ENCODE measurements at places on chromosomes 7 and 10.

DNA sequence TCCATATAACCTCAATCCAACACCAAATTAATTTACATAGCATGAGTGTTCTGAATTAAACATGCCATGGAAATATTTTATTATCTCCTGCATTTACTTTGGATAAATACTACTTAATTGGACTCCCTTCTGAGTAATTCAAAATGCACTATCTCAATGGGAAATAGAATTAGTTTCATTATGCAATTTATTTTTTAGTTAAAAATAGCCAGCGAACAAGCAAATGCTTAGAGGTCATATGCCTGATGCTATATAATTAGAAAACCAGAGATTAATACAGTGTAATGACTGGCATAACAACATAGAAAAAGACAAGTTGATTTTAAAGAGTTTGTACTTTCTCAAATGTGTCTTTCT, 161.0 kb upstream of the LAMB4 start:
- DNase-seq = no peak

GRCh38 chr7:51647931-51648351, 331.3 kb upstream of the COBL start:
- DNase-seq = no peak

- DNase-seq = peak; percentile 31
These were observed 138.4 kb downstream of the PAXIP1 start for GRCh38 chr7:154864523-154864891.

GRCh38 chr10:92689663-92690210, at the start of gene HHEX:
Gene HHEX (plus strand): TSS chr10:92689955. CDS start chr10:92689987, 32 bp downstream.
- DNase-seq = no peak

GRCh38 chr7:136890399-136890798, 21.9 kb downstream of the CHRM2 start:
- DNase-seq = no peak

- no peak for DNase-seq
These were observed 256.9 kb upstream of the FZD1 start for GRCh38 chr7:91007371-91007770.

DNA sequence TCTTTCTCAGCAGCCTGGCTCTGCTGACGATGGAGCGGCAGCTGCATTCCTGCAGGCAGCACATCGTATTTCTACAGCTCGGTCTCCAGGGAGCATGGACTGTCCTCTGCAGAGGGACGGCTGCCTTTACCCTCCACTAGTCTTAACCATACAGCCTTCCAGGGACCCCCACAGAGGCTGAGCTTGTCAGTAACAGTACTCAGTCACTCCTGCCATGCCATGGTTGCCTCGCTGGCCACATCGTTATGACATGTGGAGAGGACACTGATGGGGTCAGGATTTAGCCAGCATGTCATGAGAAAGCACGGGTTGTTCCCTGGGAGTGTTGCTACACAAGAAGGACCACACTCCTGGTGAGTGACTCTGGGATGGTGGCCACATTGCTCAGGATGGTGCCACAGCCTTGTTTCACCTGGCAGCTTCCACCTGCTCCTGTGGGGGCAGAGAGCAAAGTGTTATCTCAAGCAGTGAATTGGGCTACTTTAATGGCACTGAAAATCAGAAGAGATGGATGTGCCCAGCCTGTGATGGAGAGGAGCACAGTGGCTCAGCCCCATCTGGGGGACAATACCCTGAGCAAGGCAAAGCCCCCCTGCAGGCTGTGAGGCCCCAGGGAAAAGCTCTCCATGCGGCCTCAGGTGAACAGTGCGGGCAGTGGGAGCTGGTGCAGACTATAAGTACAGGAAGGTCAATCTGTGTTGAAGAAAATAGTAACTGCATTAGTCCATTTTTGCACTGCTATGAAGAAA, 443.9 kb downstream of the TCERG1L start:
- no peak for DNase-seq

DNA sequence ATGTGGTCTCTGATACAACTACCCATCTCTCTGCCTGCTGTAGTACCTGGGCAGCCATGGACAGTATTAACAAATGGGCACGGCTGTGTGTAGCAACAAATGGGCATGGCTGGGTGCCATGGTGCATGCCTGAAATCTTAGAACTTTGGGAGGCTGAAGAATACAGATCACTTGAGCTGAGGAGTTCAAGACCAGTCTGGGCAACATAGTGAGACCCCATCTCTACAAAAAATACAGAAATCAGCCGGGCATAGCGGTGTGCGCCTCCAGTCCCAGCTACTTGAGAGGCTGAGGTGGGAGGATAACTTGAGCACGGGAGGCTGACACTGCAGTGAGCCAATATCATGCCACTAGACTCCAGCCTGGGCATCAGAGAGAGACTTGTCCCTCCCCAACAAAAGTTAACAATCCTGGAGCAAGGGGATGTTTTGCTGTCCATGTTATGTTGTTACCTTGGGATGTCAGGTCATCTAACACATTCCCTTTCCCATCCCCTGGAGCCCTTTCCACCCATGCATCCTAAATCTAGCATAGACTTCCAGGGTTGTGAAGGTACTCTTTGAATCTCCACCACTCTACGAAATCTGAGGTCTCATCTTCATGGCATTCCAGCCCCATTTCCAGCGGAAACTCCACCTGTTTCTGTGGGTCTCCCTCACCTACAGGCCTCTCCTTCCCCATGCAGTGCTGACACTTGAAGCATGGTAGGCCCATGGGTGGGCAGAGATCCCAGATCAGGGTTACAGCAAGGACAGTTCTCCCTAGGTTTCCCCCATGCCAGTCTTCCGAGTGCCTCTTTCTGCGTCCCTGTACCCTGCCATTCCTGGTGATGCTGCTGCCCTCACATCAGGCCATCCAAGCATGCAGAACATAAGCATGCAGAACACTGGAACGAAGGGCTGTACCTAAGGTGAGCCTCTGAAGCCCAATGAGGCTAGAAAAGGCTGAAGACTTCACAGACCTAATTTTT, 13.1 kb downstream of the FXYD4 start:
- no peak for DNase-seq

DNA sequence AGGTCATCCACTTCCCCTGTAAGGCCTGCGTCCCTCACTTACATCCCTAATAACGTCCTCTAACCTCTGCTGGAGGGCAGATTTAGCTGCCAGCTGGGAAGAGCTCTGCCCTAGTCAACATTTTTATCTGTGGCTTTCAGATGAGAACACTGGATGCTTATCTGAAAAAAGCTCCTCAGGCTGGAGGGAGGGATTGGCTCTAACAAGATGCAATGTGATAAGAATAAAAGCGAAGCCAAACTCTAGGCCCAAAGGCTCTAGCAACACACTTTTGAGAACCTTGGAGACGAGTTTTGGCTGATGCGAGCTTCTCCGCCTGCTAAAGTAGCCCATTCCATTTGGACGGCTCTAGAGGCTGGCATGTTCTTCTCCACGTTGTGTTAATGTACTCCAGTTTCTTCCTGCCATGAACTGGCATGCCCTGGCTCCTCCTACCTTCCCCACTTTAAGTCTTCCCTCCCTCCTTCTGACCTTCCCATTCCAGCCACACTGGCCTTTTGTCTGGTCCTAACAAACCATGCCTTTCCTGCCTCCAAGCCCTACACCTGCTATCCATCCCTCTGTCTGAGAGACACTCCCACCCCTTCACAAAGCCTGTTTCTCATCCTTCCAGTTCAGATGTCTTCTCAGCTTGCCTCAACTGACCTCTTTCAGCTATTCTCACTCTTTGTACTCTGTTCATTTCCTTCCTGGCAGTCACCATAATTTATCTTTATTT, 62.5 kb upstream of the ATRNL1 start:
- no peak for DNase-seq

DNA sequence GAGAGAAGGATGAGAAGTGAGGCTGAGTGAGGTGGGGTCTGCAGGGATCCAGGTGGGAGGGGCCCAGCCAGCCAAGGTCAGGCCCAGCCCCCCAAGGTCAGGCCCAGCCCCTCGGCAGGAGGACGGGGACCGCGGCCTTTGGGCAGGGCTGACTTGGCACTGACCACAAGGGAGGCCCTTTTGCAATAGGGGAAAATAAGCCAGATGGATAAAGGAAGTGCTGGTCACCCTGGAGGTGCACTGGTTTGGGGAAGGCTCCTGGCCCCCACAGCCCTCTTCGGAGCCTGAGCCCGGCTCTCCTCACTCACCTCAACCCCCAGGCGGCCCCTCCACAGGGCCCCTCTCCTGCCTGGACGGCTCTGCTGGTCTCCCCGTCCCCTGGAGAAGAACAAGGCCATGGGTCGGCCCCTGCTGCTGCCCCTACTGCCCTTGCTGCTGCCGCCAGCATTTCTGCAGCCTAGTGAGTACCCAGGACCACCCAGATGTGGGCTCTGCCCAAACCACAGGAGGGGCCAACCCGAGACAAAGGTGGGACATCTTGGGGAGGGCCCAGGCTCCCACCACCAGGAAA, at the start of gene PILRA:
Gene PILRA, plus strand, starts transcription at position 227 of the 571 bp plus-strand sequence. Its CDS starts 170 bp downstream, at position 397.
- DNase-seq = no peak

DNA sequence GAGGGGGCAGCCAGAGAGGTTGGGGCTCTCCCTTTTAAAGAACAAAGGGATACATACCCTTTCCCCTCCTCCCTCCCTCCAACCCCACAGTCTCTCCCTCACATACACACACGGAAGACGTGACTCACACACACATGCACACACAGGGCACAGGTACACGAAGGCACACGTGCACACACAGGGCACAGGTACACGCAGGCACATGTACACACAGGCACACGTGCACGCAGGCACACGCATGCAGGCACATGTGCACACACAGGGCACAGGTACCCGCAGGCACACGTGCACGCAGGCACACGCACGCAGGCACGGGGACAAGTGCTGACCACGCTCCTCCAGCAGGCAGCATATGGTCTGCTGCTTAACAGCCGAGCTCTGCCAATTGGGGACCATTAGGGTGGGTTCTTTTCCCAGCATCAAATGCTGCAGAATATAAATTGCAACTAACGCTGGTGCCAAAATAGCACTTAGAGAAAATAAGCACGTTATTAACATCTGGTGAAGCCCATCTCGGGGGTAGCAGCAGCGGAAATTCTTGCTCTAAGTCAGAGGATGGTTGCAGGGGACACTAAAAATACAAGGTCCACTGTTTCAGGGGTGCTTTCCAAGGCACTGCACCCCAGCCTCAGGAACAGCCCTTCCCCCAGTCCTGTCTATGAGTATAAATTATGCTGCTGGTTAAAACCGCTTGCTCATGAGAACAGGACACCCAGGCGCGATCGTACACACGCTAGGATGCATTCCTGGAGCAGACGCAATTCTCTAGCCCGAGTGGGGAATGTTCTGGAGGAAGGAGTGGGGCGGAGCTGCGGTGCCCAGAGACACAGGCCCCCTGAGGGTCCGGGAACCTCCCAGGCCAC, 55.2 kb upstream of the TNRC18 start:
- DNase-seq = no peak

- no peak for DNase-seq
These were observed 12.0 kb upstream of the AGR2 start for GRCh38 chr7:16816824-16817223.

DNA sequence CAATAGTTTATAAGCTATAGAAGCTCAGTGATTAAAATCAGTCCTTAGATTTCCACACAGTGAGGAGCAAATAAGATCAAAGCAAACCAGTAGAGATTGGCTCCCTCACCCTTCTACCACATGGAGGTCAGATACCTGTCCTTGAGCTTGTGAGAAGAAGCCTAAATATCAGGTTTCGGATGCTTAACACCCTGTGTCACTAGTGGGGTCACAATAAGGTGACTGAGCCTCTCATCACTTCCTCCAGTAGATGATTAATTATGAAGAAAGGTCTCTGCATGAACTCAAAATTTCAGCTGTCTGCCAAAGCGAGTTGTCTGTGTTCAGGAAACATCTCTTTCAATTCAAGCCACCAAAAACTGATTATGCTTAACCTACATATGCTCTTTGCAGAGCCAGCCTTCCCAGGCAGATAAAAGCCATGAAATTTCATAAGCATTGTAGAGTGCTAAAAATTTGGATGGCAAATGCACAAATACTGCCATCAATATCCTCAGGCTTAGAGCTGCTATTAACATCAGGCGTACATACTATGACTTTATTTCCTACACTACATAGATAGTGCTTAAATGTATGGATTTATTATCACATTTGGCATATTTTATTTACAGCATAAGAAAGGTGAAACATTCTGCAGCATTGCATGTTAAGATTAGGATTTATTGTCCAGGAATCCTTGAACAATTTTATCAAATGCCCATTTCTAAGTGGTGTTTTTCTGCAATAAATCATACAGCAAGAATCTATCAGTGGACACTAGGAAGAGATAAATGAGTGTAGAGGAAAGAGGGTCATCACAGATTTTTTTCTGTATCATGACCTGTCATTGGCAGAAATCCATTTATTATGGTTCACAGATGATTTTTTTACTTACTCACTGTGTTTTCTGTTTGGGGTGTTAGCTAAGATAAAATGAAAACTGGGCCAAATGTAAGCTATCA, 285.1 kb upstream of the SP8 start:
- no peak for DNase-seq

- DNase-seq = no peak
These were observed 17.9 kb upstream of the MYL7 start for GRCh38 chr7:44158873-44159631.

DNA sequence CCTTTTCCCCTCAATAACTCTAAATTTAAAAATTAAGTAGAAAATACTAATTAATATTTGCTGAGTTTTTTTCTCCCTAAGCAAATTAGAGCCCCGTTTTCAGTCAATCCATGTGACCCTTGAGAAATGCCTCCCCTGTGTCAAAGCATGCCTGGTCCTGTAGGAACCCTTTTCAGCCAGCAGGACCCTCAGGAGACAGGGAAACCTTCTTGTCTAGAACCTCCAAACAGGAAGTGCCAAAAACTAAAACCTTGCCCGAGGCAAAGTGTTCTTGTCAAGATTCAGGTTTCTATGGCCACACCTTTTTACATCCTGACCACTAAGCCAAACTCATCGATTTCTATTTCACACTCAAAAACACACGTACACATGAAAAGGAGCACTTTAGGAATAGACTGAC, 60.1 kb upstream of the NFE2L3 start:
- DNase-seq = no peak

DNA sequence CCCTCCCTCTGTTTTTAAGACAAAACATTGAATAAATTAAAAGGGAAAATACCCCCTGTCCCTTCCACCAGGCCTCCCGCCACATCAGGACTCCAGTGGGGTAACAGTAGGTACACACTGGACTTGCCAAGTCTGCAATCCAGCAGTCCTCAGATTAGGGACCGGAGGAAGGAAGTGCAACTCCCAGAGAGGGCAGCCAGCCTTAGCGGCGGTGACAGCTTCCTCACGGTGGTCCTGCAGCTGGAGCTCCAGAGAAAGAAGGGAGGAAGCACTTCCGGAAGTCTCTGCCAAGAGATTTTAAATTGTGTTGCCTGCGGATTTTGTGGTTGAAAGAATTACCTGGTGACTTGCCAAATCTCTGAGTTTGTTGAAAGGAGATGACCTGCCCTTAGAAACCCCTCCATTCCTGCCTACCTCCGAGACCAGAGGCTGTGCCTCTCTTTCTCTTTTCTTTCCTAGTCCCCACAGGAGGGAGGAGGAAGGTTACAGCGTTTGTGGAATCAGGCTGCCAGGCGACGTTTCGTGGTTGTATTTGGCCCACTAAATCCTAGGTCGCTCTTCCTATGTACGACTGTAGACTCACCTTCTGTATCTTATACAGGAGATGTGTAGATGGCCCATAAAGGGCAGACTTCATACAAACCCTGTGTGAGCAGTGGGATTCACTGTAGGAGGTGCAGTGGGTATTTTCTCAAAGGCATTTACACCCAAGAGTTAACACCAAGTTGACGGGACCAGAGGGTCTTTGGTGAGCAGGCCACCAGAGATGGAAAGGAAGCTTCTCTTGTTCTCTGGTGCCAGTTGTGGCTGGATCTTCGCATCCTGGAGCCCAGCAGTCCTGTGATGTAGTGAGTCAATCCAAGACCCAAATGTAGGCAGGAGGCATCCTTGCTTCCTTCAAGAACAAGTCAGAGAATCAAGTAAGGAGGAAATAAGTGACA, 77.9 kb downstream of the INSIG1 start:
- DNase-seq = no peak
